ENCODE measurements at places on chromosomes 6 and 20.
A peak's percentile ranks its signal among the peaks of the same experiment; 100 is the strongest.

DNA sequence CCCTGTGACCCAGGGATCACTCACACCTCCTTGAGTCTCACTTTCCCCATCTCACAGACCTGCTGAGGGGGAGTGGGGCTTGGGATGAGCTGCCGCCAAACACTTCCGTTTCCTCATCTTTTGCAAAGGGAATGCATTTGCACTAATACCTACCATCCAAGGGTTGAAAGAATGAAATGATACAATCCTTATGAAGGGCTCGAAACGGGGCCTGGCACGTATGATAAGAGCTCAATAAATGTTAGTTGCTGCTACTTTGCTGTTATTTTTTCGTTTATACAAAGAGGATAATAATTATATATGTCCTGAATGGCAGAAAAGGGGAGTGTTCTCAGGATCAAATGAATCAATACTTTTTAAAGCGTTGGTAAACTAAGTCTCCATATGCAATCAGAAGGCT is 6.1 kb upstream of the TFAP2D start:
- DNase-seq, result no peak

DNA sequence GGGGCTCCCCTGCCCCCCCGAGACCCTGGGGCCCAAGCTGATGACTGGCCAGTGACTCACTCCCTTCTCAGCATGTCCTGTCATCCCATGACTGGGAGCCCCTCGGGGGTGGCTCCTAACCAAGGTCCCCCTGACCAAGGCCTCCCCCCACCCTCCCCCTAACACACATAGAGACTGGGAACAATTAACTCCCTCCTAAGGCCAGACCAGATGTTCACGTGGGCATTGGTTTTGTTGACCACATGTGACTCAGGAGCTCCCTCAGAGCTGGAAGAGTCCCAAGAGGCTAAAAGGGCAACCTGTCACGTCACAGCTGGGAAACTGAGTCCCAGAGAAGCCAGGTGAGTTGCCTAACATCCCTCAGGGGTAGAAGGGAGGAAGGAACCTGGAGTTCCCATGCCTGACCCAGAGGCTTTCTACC is 10.6 kb upstream of the CCN5 start:
- DNase-seq, result no peak

DNA sequence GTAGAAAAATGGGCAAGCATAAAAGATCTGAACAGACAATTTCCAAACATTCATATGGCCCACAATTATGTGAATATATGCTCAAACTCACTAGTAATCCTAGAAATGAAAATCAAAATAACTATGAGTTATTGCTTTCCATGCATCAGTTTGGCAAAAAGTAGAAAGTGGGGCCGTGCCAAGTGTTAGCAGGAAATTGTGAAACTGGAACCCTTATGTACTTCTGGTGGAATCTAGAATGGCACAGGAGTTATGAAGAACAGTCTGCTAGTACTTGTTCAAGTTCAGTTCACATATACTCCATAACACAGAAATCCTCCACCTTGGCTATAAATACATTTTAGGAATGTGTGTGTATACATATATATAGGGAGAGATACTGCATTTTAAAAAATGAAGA is 89.8 kb downstream of the EYA2 start:
- no peak for DNase-seq

DNA sequence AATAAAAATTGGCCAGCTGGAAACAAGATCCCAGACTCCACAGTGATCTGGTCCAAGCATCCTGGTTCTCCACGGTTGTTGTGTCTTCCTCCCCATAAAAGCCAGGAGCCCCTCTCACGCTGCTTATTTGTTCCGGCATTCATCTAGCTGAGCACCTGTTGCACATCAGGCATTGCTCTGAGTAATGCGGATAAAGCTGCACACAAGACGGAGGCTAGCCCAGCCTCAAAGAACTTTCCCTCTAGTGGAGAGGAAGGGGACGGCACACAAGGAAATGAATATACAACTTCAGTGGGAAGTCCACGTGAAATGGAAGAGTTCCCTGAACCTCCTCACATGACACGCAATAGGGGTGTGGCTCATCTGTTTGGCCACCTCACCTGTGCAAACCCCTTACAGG is 30.3 kb upstream of the NXT1 start:
- DNase-seq, result no peak

- DNase-seq, result no peak
Observed at GRCh38 chr6:32912951-32913350, 27.9 kb downstream of the HLA-DMB start.

- no peak for DNase-seq
Observed at GRCh38 chr6:123518441-123519188, 118.1 kb downstream of the TRDN start.

DNA sequence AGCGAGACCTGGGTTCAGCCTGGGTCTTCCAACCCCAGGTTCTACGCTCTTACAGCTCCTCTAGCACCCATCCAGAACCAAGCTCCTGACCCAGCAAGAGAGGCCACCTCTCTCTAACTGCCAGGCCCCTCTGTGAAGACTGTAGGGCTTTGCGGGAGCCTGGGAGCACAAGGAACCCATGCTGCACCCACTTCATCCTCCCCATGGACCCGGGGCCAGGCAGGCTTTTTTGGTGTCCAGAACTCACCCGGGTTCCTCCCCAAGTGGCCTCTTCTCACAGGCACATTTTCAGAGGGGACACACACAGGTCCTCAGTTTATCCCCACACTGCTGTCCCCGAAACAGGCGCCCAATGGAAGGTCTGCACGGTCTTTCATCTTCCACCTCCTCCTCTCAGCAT is 145.9 kb downstream of the SYNDIG1 start:
- DNase-seq, result no peak

DNA sequence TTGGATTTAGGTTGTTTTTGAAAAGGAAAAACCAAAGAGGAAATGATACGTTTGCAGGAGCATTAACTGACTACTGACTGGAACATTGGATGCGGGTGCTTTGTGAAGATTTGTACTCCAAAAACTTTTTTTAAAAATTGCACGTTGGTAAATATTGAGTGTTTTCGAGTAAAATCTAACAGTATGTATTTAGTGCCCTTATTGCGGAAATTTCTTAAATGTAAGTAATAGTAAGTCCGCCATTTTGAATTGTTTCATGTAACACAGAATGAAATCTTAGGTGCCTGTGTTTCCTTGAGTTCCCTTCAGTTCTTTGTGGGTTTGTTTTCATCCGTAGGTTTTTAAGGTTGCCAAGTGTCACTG is 15.2 kb upstream of the LIN28B start:
- DNase-seq, result peak; percentile 72

DNA sequence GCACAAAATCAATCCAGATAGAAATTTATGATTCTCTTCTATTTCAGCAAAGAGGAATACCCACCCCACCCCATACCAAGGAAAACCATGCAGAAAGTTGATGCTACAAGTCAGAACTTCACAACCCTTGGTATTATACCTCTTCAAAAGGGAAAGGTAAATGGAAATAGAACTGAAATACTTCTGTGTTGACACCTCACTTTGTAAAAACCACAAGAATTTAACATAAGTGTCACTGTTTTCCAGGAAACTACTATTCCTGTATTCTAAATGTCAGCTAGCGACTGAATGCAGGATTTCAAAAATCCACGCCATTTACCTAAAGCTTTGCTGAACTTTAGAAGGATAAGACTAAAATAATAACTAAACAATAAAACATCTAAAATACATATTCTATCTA is 3.6 kb downstream of the CPNE1 start:
- no peak for DNase-seq

GRCh38 chr6:36029464-36029863 is 1.9 kb downstream of the MAPK14 start:
- no peak for DNase-seq

GRCh38 chr6:47256361-47256760 is 53.3 kb downstream of the TNFRSF21 start:
- DNase-seq, result no peak

GRCh38 chr6:108260126-108260808 is 573 bp downstream of the SNX3 start:
- no peak for DNase-seq

- no peak for DNase-seq
Observed at GRCh38 chr6:53306819-53307347, 41.9 kb downstream of the ELOVL5 start.

DNA sequence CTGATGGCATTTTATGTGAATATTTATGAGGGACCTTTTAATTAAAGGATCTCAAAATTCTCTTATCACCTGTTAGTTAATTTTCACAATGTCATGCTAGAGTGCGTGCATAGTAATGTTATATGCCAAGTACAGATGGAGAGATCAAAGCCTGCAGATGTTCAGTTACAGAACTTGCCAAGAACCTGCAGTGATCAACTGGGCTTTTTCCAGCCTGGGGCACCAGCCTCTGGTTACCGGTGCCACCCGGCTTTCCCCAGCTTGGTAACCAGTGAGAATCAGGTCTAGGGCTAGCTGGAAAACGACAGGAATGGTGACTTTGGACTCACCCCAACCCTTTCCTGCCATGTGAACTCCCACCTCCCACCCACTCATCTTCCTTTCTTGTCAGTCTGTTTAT is 91.8 kb downstream of the CAP2 start:
- DNase-seq, result no peak

DNA sequence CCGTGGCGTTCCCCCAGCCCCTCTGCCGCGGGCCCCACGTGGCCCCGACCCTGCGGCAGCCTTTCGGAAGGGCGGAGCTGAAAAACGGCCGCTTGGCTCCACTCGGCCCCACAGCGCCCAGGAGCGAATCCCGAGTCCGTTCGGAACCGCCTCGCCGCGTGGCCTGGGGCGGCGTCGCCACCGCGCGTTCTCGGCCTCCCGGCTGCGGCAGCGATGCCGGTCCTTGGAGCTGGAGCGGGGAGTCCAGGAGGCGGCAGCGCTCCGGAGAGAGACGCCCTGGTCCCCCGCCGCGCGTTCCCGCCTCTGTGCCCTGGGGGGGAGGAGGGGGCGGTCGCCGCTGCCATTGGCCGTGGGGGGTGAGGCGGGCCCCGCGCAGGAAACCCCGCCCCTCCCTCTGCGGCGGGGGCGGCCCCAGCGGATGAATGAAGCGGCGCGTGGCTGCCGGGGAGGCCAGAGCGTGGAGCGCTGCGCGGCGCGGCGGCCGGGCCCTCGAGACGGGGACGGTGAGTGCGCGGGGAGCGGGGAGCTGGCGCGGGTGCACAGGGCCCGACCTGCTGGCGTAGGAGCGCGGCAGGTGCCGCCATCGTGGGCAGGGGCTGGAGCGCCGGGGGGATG is at the start of gene SLCO4A1:
Gene SLCO4A1 (plus strand): TSS at position 453 of the 615 bp plus-strand sequence. CDS start 13,952 bp downstream, outside the sequence.
- peak; percentile 72 for DNase-seq

- DNase-seq, result no peak
Observed at GRCh38 chr20:49569411-49570115, 1.6 kb upstream of the PTGIS start.

GRCh38 chr6:112066606-112067005 is 12.7 kb downstream of the CCN6 start:
- DNase-seq, result no peak

GRCh38 chr6:169337886-169338445 is 84.3 kb upstream of the THBS2 start:
- no peak for DNase-seq

DNA sequence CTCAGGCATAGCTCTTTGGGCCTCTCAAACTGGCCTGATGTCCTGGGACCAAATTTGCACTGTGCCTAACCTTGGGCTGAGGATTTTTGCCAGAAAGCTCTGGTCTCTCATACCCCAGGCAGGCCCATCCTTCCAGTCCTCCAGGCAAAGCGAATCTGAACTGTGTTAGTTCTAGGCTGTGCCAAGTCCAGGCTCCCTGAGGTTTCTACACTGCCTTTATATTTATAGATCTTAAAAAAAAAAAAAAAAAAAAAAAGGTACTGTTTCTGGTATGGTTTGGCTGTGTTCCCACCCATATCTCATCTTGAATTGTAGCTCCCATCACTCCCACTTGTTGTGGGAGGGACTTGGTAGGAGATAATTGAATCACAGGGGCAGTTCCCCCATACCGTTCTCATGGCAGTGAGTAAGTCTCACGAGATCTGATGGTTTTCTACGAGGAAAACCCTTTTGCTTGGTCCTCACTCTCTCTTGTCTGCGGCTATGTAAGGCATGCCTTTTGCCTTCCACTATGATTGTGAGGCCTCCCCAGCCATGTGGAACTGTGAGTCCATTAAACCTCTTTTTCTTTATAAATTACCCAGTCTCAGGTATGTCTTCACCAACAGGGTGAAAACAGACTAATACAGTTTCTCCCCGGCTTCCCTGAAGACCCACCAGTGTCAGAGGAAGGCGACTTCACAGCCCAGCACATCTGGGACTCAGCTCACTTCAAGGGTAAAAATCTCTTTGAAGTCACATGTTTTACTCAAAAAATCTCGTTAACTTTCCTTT is 39.0 kb upstream of the TBXT start:
- DNase-seq, result no peak

- DNase-seq, result no peak
Observed at GRCh38 chr6:20814494-20814893, 280.2 kb downstream of the CDKAL1 start.

- no peak for DNase-seq
Observed at GRCh38 chr20:10540636-10541493, 105.8 kb downstream of the SLX4IP start.

DNA sequence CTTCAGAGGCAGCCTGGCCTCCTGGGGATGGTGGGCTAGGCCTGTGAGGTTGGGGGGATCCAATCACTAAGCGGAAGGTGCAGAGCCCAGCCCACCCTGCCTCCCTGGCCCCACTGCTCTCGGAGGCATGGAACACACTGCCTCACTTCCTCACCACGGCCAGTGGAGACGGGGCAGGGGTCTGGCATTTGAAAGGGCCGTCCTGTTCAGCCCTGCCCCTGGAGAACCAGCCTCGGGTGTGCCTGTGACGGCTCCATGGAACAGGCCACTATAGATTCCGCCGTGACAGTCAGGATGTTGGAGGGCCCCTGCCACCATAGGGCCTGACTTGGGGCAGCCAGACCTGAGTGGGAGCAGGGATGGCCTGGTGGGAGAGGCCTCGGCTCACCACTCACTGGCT is 110.2 kb downstream of the DACT2 start:
- no peak for DNase-seq

DNA sequence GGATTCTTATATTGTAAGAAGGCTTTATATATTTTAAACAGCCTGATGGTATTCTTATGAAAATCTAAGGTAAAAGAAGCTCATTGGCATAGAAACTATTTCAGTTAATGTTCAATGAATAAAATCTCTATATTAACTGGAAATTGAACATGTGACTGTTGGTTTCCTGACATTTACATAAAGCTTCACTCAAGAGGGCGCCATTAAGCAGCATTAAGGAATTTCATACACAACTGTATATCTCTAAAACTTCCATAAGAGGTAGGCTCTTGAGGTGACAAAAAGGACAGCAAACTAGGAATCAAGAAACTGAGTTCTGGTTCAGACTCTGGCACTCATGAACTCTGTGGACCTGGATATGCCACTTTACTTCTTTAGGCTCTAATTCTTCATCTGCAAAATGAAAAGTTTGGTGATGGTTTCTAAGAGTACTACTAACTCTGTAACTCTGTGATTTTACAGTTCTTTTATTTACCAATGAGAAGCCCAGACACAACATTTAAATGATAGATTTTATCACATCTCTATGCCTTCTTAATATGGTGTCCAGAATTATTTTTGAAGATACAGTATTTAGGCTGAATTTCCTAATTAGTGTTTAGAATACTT is 147.5 kb downstream of the FLRT3 start:
- DNase-seq, result no peak

DNA sequence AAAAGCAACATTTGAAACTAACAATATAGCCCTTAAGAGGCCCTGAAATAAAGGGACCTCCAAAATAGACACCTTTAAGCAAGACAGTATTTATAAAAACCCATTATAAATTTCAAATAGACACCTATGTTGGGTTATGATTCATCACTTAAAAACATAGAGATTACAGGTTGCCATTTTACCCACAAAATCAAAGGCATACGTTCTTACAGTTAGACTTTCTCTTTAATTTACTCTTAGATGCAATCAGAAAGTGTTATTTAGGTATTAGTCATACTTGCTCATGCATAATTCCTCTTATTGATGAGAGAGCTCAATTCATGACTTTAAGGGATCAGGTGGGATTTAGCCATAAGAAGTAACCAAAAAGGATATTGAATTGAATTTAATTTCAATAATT is 51.5 kb upstream of the TMEM200A start:
- DNase-seq, result no peak

Measured in NCI-H2227 treated with DMSO at 0.1 percent for 48 hours (cell line).